Bone marrow (tissue), 2 donors: ENCODE measurements at places on chromosomes 1 and 21.

DNA sequence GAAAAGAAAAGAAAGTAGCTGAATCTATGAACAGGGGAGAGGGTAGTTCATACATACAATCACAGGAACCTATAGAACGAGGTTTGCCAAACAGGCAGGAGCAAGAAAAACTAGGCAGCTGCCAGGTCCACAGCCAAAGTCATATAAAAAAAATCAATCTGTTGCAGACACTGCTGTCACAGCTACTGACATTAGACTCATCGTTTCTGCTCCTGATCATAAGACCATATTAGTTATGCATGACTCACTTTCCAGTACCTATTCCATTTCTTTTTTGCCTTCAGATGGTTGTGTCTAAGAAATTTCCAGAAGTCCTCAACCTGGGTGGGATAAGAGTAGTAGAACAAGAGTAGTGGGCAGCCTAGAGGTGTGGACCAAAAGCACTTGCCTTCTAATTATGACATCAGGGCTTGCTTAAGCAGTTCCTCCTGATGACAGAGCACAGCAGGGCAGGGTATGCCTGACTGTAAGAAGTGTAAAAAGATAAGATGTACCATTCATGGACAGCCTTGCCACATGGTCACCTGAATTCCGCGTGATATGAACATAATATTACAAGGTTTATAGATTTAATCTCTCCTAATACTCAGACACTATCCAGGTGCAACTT, 323.2 kb upstream of the SGIP1 start:
- no peak for DNase-seq

GRCh38 chr1:205541161-205541886, 36.9 kb downstream of the CDK18 start:
- no peak for DNase-seq

DNA sequence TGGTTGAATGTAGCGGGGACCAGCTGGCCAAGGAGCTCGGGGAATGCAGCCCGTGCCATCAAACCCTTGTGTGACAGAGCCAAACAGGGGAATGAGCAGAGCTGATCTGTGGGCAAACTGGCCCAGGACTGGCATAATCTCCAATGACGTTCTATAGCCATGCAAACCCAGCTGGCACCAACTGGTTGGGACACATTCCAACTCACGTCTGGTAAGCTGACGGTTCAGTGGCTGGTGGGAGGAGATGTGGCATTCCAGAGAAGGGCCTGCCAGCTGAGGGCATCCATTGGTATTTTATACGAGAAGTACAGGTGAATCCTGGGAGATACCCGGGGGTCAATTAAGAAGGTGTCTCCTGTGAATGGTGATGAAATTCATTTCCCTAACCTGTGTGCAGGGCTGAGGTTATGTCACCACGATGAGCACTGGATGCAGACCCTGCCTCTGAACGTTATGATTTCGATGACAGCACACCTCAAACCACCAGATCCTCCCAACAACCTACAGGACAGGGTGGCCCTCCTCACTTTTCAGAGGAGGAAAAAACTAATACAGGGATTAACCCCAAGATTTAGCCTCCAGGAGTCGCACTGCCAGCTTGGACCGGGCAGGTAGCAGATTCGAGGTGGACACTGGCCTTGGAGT, 39.0 kb upstream of the RUNX3 start:
- no peak for DNase-seq

DNA sequence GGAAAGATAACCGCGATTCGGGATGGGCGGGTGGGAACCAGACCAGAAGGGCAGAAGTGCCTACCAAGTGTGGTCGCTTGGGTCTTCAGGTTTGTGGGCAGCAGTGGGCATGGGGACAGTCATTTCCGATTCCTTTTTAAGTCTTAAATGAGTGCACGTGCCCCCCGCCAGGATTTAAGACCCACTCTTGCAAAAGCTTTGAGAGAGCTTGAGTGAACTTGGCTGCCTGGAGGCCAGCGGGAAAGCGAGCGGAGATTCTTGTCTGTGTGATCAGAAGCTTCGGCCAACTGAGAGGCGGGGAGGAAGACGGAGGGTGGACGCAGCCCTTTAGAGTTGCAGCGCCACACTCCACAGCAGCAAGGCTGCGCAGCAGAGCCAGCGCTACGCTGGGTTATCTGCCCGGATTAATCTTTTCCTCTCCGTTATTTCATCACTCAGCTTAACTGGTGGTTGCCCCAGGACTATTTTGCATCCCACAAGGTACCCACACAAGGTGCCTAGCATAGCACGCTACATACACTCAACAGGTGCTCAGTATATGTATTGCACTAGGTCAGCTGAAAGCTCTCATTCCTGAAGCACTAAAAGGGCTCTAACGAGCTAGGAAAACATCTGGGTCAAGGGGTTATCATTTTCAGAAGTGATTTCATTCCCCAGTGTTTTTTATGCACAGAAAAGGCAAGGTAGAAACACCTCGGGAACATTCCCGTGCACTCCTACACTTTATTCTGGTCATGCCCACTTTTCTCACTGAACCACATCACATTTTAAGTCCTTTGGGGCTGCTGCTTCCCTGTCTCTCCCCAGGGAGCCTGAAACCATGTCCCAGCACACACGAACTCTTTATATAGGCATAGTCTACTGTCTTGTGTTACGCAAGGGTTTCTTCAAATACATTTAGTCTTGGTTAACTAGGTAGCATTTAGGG, 1.5 kb upstream of the BATF3 start:
- DNase-seq, result no peak

DNA sequence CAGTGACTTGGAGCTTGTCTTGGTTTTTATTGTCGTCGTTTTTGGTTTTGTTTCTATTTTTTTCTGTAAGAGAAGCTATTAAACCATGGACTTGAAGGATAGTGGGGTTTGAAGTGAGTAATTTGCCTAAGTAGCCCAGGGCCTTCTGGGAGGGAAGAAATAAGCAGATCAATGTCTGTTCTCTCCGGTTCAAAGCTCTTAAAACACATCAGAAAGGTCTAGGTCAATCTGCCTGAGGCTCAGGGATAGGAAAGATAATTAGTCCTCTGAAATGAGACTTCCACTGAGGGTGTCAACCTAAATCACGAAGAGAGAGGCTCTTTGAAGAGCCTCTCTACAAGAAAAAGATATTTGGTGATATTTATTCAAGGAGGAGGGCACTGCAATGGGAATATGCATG, 178.0 kb downstream of the MATN1 start:
- DNase-seq, result no peak

- DNase-seq, result no peak
These were observed 8.4 kb downstream of the PABPC4 start for GRCh38 chr1:39568208-39568607.

DNA sequence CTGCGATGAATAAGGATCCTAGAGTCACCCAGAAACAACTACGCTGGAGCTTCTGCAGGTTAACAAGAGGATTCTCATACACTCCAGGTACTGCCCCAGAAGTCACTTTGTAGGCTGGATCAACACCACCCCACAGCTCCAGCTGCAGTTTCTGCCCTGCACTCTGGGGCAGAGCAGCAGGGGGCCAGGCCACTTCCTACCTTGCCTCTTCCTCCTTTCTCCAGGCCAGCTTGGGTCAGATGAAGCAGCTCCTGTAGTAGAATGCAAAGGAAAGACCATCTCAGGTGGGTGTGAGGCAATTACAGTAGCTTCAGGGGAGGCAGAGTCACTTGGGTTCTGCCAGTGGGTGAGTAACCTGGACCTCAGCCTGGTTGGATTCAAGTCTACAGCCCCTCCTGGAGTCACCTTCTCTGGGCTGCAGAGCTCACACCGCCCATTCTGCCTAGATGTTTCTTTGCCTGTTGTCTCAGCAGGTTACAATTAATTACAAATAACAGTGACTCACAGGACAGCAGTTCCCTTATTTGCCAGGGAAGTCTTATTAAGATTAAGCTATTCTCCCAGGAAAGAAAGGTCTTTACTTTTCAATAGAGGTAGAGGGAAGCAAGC, 24.4 kb upstream of the BCAR3 start:
- DNase-seq, result no peak
